Dermis microvascular lymphatic vessel endothelial cell (primary cell): ENCODE measurements at places on chromosomes 6 and 20. TPM values are rescaled to one million over a fixed set of nuclear protein-coding genes. Genes with fewer than 3 reads are reported as not detected.

Gene DAAM2
- total RNA-seq: 0.13 and 0.25 TPM in 2 replicates

Gene CABLES2
- total RNA-seq: 0.77 and 1.5 TPM in 2 replicates

Gene ADAM33
- under 0.01 TPM in 1 of 2 replicates, not detected in the other for total RNA-seq

Gene CRNKL1
- total RNA-seq: 18.7 and 20.4 TPM in 2 replicates

Gene RAMACL
- total RNA-seq: 1.7 and 3.4 TPM in 2 replicates
